Activated T-cell treated with anti-CD3 and anti-CD28 coated beads, Interleukin-2, amount 50 U/mL, for 1 hour (primary cell): ENCODE measurements at places on chromosomes 3 and 15.

- DNase-seq: no peak
Measured at GRCh38 chr3:124535306-124535705, 194.9 kb upstream of the UMPS start.

GRCh38 chr3:178112134-178112533, 424.1 kb upstream of the KCNMB2 start:
- DNase-seq: no peak

DNA sequence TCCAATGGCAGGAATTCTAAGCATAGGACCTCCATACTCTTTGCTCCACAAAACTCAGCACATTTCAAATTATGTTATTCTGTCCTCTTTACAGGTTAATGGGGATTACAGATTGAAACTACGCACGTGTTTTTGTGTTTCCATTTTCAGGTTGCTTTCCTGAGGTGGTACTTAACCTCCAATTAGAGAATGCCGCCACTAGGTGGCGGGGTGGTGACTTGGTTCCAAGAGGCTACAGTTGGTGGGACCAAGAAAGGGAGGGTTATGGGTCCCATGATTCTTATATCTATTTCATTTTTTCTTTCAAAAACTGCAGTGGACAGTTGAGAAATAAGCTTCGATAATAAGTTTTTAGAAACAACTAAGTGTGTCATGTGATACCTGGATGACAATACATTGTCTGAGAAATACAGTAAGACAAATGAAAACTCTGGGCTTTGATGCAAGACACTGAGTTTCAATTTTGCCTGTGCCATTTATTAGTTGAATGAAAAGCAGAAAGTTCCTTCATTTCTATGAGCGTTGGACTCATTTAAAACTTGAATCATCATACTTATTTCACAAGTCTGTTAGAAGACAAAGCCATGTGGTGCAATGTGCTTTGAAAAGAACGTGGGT, 539.0 kb downstream of the FGF12 start:
- no peak for DNase-seq

DNA sequence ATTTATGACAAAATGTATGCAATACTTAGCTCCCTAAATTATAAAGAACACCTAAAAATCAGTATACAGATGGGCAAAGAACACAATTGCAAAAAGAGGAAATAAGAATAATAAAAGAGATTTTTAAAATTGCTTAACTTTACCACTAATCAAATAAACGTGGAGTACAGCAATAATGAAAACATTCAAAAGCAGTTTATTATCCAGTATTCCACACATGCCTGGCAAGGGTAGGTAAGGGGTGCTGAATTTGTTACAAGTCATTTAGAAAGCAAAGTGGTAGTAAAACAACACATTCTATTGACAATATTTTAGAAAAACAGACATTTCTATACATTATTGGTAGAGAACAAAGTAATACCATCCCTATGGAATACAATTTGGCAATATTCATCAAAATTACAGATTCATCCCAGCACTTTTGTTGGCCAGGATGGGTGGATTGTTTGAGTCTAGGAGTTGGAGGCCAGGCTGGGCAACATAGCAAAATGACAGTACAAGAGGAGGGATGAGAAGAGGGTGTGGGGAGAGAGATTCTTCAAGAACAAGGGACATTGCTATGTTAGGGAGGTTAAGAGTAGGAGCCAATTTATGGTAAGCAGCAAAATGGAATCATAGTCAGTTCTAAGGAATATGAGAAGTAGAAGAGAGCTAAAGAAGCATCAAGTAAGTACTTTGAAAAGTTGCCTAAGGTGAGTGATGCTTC, 3.7 kb upstream of the ACKR4 start:
- DNase-seq: no peak

DNA sequence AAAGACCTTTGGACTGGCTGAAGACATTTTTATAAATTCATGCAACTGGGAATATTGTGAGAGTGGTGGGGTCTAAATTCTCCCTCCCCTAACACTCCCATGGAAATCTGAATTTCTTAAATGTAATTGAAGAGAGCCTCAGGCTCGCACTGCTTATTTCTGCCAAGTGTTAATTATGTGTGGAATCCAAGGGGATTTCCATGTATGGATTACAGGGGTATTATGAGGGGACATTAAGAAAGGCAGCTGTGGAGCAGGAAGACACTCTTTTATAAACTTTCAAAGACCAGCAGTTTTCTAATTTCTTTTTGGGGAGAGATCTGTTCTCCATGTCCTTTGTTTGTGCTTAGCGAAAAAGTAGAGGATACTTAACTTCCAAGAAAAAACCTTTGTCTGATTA, 152.1 kb upstream of the TBL1XR1 start:
- no peak for DNase-seq
